ENCODE measurements at places on chromosomes 12 and 14. TPM values are rescaled to one million over a fixed set of nuclear protein-coding genes. Genes with fewer than 3 reads are reported as not detected.

DNA sequence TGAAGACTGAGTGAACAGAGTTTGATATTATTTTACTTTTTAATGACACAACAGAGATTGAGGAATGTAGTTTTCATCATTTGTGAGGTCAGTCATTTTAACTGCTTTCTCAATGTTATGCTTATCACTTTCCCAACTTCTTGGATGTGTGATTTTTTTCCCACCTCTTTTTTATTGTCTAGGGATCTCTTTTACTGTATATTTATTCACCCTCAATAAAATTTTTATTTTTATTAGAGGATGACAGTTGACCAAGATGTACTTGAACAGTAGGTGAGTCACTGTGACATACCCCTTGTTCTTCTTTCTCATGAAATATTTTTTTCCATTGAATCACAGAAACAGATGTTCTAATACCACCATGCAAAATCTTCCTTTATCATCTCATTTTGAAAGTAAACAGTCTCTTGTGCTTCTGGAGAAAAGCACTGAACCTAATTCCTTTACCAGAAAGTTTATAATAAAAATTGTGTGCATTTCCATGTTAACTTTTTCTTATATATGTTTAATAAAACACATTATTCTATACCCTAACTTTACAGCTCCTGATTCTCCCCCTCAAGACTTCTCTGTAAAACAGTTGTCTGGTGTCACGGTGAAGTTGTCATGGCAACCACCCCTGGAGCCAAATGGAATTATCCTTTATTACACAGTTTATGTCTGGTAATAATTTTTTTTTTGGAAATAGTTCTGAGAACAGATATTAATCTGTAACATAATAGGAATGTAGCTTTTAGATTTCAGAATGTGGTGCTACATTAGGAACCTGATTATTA lies 65.9 kb downstream of the PTPRQ start:
- DNase-seq = peak; percentile 10

- peak; percentile 49 for DNase-seq
Measured at GRCh38 chr12:81203671-81204204, 125.9 kb downstream of the ACSS3 start.

GRCh38 chr12:27575762-27576118 lies 51.7 kb downstream of the PPFIBP1 start:
- no peak for DNase-seq

GRCh38 chr14:91332171-91332985 lies 85.2 kb downstream of the CCDC88C start:
- DNase-seq = no peak

- DNase-seq = no peak
Measured at GRCh38 chr12:25320123-25321006, 69.6 kb upstream of the KRAS start.

DNA sequence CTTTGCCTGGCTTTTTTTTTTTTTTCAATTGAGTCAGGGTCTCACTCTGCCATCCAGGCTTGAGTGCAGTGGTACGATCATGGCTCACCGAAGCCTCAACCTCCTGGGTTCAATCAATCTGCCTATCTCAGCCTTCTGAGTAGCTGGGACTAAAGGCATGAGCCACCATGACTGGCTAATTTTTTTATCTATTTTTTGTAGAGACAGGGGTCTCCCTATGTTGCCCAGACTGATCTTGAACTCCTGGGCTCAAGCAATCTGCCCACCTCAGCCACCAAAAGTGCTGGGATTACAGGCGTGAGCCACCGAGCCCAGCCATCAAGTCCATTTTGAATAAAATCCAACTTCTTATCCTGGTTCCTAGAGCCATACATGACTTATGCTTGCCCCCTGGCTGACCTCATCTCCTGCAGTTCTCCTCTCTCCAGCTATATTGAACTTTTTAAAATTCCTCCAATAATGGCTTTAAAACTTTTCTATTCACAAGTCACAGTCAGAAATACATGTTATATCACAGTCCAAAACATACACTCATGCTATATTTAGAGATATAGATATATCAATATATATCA lies 10.4 kb upstream of the RND1 start:
- DNase-seq = no peak

GRCh38 chr14:75738192-75738591 lies 77.1 kb downstream of the TTLL5 start:
- no peak for DNase-seq

DNA sequence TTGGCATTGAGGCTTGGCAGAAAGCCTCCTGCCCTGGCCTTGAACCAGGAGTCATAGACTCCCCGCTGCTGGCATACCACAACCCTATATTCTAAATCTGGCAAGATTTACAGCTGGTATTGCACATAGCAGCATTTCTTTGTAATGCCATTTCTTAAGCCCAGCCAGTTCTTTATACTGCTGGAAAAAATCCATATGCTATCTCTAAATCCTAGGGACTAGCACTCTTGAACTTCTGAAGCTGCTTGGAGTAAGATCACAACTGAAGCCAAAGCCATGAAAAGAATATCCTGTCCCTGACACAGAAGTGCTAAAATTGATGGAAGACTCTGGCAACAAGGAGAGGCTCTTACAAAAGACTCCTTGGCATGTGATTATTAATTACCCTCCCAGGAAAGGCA lies 89.3 kb downstream of the KCNC2 start:
- DNase-seq = peak; percentile 67

DNA sequence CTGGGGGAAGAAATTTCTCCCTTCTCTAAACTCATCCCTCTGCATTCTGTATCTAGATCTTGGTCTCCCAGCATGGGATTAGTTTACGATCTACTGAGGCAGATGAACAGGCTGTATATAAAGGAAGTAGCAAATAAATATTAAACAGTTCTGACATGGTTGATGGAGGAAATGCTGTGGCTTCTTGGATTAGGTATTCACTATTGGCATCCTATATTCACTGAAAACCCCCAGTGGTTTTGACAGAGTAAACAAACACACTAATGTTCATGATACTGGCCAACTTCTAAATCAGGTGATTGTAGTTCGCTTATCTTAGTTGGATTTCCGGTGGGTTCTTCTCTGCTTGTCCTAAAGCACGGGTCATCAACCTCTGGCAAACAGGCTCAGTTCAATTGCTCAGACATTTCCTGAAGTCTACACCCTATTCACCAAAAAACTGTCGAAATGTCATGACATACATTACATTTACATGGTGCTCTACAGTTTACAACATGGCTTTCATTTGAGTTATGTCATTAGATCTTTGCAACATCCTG lies 433.9 kb downstream of the EGLN3 start:
- DNase-seq = no peak

DNA sequence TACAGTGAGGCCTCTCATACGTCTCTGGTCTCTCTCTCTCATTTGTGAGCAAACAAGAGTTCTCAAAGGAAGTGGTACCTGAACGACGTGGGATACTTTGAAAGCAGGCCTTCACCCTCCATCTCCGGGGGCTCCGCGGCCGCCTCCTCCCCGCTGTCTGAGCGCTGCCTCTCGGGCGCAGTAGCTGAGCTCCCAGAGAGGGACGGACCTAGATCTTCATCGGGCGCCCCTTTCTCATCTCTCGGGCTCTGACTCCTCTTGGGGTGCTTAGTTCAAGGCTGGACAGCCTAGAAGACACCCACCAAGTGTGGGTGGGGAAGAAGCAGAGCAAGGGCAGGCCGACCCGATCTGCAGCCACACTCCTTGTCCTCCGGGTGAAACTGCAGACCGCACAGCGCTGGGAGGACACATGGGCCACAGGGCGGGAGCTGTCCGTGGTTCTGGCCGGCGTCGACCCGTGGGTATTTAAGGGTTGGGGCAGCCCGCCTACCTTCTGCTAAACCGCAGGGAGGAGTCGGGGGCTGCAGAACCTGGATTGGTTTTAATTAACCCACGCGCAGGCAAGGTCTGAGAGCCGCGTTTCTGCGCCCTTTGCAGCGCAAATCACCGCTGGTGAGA lies 92.7 kb downstream of the PAH start:
- DNase-seq = peak; percentile 53

GRCh38 chr12:109459247-109459646 lies 17.9 kb downstream of the KCTD10 start:
- no peak for DNase-seq

- DNase-seq = no peak
Measured at GRCh38 chr14:103897075-103897947, 30.9 kb upstream of the TDRD9 start.

- no peak for DNase-seq
Measured at GRCh38 chr12:125187148-125187745, 122.0 kb downstream of the AACS start.

DNA sequence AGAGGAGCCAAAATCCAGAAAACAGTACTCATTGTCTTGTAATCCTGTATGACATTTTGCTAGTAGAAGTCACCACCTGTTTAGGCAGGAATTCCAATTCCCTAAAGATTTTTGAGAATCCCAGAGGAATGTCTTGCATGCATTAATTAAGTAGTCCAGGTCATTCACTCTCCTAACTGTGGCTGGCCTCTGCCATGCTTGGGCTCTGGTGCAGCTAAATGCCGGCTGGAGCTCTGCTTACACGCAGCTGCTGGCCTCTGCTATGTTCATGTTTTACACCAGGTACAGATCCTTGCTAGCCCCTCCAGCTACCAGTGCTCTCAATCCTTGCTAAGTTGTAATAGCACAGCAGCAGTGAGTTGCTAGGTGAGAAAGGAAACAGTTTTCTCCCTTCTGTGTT lies 16.3 kb upstream of the HIF1A start:
- DNase-seq = no peak

DNA sequence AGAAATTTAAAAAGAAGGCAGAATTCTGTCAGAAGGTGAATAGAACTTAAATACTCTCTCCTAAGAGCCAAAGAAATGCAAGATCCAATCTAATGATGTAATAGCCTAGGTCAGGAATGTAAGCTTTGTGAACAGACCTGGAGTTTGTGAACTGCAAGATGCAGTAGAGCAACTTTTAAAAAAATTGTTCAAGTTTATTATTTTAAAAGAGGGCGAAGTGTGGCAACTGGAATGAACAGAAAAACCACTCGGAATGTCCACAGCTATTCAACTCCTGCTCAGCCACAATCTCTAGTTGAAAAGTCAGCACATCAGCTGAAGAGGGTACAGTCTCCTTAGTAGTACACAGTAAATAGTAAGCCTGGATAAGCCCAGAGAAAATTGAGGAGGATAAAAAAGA lies 228.8 kb downstream of the PPFIA2 start:
- no peak for DNase-seq

- no peak for DNase-seq
Measured at GRCh38 chr12:131606218-131606901, 104.5 kb upstream of the SFSWAP start.

DNA sequence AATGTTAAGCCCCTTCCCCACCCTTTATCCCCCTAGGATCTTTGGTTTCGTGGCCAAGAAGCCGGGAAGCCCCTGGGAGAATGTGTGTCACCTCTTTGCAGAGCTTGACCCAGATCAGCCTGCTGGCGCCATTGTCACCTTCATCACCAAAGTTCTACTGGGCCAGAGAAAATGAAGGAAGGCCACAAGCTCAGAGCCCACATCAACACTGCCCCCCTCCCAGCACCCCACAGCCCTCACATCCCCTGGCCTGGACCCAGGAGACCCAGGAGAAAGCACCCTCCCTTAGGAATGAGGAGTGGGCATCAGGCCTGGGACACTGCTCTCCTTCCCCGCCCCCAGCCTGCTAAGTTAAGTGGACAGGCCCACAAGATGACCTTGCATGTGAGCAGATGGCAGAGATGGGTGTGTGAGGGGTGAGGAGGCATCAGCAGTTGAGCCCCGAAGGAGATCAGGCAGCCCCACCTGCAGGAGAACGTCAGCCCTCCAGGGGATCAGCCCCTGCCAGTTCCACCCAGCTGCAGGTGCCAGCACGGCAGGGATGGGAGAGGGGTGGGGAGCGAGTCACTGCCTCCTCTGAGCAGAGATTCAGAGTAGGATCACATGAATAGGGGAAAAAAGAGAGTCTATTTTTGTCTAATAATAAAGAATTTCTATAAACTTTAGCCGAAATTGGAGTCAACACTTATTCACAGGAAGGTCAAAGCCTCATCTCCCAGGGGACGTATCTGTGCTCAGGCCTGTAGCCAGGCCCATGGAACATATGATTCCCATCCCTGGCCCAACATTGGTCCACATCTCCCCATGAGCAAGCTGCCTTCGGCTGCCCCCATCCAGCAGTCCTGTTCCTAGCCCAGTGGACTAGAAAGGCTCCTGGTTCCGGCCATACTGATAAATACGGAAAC lies 14.1 kb downstream of the TNS2 start:
- no peak for DNase-seq

- DNase-seq = peak; percentile 23
Measured at GRCh38 chr12:81078469-81079196, 754 bp downstream of the ACSS3 start.

GRCh38 chr12:104630230-104630670 lies 173.5 kb downstream of the CHST11 start:
- DNase-seq = no peak

GRCh38 chr12:31999692-32000091 lies 40.5 kb downstream of the RESF1 start:
- DNase-seq = no peak

DNA sequence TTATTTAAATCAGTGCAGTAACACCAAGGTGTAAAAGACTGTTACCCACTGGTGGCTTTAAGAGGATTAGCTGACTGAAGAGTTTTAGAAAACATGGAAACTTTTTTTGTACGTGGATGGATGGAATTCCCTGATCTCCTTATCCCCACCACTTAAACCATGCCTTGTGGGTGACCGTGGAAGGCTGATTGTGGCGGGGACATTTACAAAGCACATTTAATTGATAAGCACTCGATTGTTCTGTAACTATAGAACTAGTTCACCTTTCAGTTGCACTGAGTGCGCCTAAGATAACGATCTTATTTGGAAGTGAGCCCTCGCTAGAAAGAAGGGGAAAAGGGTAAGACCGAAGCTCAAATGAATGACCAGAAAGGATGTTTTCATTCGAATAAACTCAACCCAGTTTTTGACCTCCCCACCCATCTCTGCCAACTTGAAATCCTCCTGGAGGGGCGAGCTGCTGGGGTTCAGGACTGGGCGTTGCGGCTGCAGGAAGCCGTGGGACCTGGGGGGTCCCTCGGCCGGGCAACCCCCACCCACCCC lies 688 bp upstream of the RASSF3 start:
- peak; percentile 32 for DNase-seq

GRCh38 chr14:22251090-22251489 lies 337.9 kb downstream of the DAD1 start:
- no peak for DNase-seq

COL2A1 gene
- polyA plus RNA-seq = 46.4 TPM

IAPP gene
- polyA plus RNA-seq = not detected

TBPL2 gene
- 0.12 TPM for polyA plus RNA-seq

CEBPE gene
- polyA plus RNA-seq = 0.16 TPM

PLEKHD1 gene
- polyA plus RNA-seq = 4.6 TPM

PLD4 gene
- 2.4 TPM for polyA plus RNA-seq

NFKBIA gene
- polyA plus RNA-seq = 58.6 TPM

KERA gene
- polyA plus RNA-seq = not detected

CSRP2 gene
- 107 TPM for polyA plus RNA-seq

ESR2 gene
- polyA plus RNA-seq = 1.7 TPM

SLC2A3 gene
- 31.4 TPM for polyA plus RNA-seq

TAS2R9 gene
- polyA plus RNA-seq = not detected

RBM23 gene
- 111 TPM for polyA plus RNA-seq

All from renal cortex interstitium (tissue), 15 donors.